Gastroesophageal sphincter (tissue), 4 donors: ENCODE measurements at places on chromosomes 16 and 17. TPM values are rescaled to one million over a fixed set of nuclear protein-coding genes. Genes with fewer than 3 reads are reported as not detected.

Gene CORO6
- 138 TPM for total RNA-seq

Gene EIF3CL
- 180 TPM for total RNA-seq

Gene KRT20
- total RNA-seq: not detected

Gene CDH13
- total RNA-seq: 13.6 TPM

Gene TOX3
- not detected for total RNA-seq
